Retina (tissue), 1 donor: ENCODE measurements at places on chromosomes 12 and 14.

DNA sequence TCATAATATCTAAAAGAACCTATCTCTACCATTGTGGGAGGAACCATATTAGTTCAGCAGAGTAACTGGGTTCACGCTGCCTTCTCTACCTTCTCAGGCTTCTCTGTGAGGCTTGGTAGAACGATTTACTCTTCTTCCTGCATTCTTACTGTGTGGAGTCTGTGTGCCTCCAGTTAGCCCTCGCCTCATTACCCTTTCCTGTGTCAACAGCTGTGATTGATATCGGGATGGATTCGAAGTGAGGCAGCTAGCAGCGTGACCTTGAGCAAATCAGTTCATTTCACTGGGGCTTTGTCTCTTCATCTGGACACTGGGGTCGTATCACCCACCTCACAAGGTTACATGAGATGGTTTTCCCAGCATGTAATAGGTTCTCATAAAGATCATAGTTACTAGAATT is 4.6 kb upstream of the VRK1 start:
- peak; percentile 42 for DNase-seq

GRCh38 chr12:65415826-65416225 is 137.3 kb downstream of the MSRB3 start:
- DNase-seq = no peak

GRCh38 chr14:79660053-79660939 is 551.0 kb downstream of the DIO2 start:
- DNase-seq = no peak

GRCh38 chr12:127024791-127025190 is 1242.2 kb upstream of the TMEM132C start:
- DNase-seq = no peak

- DNase-seq = peak; percentile 3
These were observed 55.8 kb downstream of the RAB35 start for GRCh38 chr12:120060717-120061116.

DNA sequence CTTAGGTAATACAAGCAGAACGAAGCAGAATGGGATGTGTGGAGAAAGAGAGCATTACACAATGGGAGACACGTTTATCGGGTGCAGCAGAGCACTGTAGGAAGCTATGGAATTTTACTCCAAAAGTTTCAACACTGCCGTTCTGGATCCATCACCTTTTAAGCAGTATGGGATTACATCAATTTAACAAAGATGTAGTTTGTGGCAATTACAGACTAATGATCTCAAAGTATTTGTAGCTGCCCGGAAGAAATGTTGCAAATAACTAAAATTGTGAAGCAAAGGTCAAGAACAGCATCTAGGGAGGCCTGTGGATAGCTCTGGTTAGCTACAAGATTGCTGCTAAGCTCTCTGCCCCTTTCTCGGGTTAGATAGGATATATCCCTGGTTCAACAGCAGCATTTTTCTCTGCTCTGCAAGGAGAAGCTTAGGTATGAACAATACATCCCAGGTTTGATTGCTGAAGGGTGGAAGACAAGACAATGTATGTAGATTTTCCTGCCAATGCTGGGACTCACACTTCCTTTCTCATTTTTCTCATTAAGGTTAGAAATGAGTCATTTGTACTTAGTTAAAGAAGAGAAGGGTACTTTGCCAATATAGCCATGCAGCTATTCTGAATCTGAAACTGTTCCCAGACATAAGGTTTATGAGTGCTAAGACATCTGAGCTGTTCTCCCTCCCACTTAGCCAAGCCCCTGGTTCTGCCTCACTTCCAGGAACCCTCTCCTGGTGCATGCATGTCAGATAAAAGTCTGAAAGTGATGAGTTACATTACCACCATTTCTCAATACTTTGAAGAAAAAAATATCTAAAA is 75.0 kb upstream of the HIF1A start:
- no peak for DNase-seq

GRCh38 chr12:112116232-112117060 is 7.9 kb upstream of the NAA25 start:
- DNase-seq = peak; percentile 89

- DNase-seq = no peak
These were observed 329.3 kb upstream of the OR4E1 start for GRCh38 chr14:22002860-22003284.

DNA sequence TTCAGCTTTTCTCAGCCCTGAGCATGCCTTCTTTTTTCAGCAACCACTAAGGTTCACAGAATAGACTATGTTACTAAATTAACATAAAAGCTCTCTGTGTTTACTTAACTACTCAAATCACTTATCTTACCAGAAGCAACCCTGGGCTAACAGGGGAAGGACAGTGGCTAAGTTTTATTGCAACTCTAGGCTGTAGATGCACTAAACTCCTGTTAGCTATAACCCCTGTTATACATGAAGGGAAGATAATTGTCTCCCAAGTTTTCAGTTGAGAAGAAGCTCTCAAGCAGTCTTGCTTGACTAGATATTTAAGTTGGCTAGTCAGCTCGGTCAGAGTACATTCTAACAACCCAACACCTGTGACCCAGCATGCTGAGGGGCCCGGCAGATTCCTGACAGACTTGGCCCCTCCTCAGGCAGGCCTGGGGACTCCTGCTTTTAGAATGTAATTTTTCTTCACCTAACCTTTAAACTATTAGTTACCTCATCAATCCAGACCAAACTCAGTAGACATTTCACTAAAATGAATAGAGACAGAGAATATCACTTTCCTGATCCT is 464.5 kb downstream of the EGLN3 start:
- no peak for DNase-seq

DNA sequence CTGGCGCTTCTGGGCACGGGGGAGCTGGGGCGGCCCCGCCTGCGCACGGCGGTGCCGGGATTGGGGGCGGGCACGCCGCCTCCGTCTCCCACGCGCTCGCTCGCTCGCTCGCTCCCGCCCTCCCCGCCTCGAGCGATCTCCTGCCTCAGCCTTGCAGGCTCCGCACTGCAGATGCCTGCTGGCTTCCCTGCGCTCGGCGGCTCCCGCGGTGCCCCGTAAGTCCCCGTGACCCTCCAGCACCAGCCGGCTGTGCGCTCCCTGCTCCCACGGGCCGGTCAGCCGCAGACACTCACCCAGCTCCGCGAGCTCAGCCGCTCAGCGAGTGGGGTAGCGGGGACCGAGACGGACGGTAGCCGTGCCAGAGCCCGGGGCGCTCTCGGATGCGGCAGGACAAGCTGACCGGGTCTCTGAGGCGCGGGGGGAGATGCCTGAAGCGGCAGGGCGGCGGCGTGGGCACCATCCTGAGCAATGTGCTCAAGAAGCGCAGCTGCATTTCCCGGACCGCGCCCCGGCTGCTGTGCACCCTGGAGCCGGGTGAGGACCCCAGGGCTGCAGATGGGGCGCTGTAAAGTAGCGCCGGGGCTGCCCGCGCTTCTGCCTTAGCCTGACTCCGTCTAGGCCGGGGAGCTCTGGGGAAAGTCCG is at the start of gene TBC1D30:
Gene TBC1D30 (plus strand): TSS at position 148 of the 643 bp plus-strand sequence. CDS start 233 bp downstream, at position 381.
- DNase-seq = peak; percentile 89

GRCh38 chr14:28975084-28975483 is 208.5 kb downstream of the FOXG1 start:
- DNase-seq = peak; percentile 1

GRCh38 chr14:35979531-35979930 is 153.4 kb downstream of the BRMS1L start:
- no peak for DNase-seq

GRCh38 chr12:103548622-103549601 is 38.2 kb upstream of the STAB2 start:
- peak; percentile 78 for DNase-seq

- DNase-seq = no peak
These were observed 187.8 kb upstream of the AMIGO2 start for GRCh38 chr12:47267571-47267970.

DNA sequence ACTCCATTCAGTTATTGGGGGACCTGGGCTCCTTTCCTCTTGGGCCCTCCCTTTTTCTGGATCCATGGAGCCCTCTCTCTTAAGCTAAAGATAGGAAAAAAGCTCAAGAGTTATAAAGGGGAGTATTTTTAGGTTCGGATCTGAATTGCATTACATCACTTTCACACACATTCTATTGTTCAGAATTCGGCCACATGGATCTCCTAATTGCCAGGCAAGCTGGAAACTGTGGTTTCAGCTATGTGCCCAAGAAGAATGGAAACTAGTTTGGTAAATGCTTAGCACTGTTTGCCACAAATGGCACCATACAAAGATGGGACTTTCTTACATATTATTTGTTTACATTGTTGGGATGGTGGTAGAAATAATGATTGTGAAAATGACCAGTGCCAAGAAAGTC is 145.6 kb downstream of the LRIG3 start:
- DNase-seq = no peak

DNA sequence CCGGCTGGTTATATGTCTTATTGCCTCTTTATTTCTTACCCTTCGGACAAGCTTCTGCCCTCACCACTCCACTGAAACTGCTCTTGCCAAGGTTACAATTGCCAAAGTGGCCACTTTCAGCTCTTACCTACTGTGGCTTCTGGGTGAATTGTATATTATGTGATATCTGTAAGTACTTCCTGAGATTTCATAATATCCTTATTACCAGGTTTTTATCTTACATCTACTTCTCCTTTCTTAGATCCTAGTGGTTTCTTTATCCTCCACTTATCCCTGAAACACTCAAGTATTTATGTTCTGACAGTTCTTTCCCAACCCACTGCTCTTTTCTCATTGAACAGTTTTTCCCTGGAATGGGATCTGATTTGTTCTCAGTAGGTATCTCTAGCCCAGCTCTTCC is 10.5 kb downstream of the CELA1 start:
- DNase-seq = no peak

- DNase-seq = no peak
These were observed 8.4 kb downstream of the ASIC1 start for GRCh38 chr12:50065726-50066310.

DNA sequence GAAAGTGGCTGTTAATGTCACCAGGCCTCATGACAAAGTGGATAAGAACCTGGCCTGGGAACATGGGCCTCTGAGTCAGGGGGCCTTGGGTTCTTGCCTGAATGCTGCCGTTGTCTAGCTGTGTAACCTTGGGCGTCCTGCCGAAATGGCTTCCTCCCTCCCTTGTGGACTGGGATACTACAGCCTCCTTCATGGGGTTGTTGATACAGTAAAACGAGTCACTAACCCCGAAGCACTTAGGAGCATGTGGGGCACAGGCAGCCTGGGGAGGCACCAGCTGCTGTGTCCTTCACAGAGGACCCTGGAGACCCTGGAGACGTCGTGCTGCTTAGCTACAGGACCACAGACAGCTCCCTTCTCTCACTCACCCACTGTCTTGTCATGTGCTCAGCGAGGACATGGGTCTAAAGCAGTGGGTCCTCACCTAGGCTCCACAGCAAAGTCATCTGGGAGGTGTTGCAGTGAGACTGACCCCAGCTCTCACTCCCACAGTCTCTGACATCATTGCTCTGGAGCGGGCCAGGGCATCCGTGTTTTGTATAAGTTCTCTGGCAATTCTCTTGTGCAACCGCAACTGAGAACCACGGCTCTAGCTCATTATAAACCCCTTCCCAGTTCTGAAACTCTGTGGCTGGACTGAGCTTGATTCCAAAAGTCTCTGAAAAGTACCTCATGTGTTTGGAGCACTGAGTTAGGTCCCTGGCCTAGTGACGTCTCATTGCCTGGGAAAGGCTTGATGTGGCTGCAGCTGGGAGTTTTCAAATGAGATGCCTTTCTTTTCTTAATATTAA is 42.1 kb downstream of the SERPINA3 start:
- DNase-seq = peak; percentile 35

- DNase-seq = no peak
These were observed 38.8 kb upstream of the WSCD2 start for GRCh38 chr12:108090107-108090899.

DNA sequence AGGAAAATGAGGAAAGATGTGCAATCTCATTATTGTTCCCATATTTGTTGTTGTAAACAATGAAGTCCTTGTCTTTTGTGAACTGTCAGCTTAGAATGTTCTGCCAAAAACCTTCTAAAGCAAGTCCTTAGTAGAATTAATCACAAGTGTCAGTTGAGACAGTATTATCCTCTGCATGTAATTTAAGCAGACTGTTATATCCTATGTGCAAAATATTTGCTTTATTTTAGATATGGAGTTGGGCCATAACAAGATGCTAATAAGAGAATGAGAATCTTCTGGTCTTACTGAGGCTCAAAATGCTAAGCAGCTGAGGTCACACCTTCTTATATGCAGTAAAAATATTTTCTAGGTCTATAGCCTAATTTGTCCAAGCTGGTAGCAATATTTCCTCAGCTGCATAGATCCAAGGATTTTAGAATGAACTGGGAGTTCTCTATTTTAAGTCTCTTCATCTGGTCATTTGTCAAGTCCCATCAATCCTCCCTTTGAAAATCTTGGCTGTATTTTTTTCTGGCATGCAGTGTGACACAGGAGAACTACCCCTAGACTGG is 222.3 kb upstream of the NAV3 start:
- DNase-seq = no peak

- DNase-seq = no peak
These were observed 11.8 kb downstream of the P2RX7 start for GRCh38 chr12:121144416-121144914.

GRCh38 chr12:111635524-111635923 is 36.4 kb upstream of the ATXN2 start:
- DNase-seq = no peak

DNA sequence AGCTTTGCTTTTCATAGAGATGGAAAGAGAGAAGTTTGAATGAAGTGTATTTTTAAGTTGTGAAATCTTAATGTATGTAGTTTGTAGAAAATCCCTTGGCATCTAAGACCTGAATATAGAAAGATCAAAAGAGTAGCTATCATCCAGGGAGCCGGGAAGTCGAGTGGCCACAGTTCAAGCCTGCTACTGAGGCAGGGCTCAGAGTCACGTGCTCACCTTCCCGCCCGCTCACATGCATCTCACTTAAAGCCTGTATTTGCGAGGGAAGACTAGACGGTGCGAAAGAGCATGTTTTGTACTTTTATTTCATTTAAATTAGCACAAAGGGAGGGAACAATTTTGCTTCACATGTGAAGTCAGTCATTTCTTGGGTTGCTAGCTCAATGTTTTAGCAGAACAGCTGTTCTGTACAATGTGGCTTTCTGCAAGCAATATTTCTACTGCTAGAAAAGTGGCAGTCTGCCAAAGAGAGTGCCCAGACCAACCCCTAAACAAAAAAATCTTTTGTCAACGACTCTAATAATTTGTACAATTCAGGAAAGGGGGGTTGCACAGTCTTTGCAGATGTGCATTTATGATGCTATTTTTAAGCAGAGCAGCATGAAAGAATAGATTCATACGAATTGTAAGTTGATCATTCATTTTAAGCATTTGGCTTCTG is 290.7 kb downstream of the NPAS3 start:
- DNase-seq = no peak

GRCh38 chr12:53313996-53314395 is 7.4 kb downstream of the AAAS start:
- DNase-seq = no peak

GRCh38 chr12:113949321-113950305 is 16.5 kb downstream of the RBM19 start:
- no peak for DNase-seq

DNA sequence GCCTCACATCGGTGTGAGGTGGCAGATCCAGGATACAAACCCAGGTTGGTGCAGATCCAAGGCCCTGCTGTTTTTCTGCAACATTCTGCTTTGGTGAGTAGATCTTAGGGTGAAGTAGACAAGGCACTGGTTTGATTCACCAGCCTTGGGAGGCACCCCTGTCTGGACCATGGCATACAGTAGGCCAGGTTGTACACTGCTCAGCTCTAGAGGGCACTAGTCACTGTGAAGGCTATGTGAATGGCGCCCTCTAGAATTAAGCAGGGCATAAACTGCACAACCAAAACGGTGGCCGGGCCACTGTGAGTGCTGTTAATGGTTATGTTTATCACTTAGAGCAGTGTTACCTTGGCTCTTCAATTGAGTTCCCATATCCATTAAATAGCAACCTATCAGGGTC is 280.6 kb upstream of the PWP1 start:
- DNase-seq = no peak

GRCh38 chr14:60317609-60318008 is 68.6 kb downstream of the PPM1A start:
- no peak for DNase-seq

- DNase-seq = no peak
These were observed 14.7 kb downstream of the NOC4L start for GRCh38 chr12:132158677-132159554.
